ENCODE measurements at places on chromosomes 5 and 9.

DNA sequence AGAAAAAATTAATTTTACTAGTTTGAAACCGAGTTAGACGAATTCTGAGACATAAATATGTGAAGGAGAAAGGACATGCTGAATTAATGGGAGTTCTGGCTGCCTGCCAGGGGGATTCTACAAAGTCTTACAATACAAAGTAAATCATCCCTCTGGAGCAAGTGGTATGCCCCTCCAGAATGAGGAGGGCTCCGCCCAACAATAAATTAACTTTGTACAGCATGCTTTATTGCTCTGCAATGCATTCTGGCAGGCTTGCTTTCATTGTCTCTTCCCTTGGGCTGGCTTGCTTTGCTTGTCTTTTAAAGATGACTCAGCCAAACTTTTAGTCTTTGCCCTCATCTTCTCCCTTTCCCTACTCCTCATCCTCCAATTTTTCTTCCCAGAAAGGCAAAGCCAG lies 11.7 kb upstream of the PCDHB1 start:
- DNase-seq = no peak

DNA sequence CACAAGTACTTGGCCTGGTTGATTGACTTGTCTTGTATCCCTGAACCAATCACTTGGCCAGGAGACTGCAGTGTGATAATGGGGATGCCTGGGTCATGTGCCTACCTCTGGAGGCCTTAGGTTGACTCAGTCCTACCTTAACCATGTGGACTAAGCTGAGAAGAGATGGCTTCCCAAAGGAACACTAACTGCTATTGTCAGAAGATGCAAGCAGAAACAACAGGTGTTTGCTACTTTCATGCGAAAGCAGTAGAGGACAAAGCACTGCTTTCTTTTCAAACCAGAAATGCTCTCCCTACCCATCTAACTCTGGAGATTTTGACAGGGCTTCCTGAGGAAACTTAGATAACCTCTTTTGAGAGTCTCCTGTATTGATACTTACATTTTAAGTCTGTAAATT lies 22.9 kb downstream of the CDK7 start:
- DNase-seq = no peak

- no peak for DNase-seq
These were observed 196.8 kb upstream of the DAPK1 start for GRCh38 chr9:87300915-87301314.

DNA sequence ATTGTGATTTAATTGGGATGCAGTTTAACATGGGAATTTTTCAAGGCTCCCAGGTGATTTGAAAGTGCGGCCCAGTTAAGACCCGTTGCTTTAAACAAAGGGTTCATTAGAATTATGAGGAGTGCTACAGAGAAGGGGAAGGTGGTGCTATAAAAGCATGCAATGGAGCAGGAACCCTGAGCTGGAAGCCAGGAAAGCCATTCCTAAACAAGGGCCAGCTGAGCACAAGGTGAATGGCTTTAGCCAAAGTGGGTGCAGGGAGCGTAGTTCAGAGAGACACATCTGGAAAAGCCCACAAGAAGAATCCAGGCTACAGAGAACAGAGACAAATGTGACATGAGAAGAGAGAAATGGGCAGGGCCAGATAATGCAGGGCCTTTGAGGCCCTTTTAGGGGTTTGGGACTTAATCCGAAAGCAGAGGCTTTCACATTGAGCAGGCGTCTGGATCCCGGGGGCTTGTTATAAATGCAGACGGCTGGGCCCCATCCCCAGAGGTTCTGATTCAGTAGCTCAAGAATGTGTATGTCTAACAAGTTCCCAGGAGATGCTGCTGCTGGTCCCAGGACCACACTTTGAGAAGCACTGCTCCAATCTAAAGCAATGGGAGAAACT lies 138.1 kb upstream of the WWC1 start:
- DNase-seq = no peak

GRCh38 chr9:13956107-13956506 lies 357.8 kb downstream of the NFIB start:
- DNase-seq = no peak

Data from NAMALWA (cell line).